Activated gamma-delta T cell (primary cell): ENCODE measurements at places on chromosomes 3 and 15.

DNA sequence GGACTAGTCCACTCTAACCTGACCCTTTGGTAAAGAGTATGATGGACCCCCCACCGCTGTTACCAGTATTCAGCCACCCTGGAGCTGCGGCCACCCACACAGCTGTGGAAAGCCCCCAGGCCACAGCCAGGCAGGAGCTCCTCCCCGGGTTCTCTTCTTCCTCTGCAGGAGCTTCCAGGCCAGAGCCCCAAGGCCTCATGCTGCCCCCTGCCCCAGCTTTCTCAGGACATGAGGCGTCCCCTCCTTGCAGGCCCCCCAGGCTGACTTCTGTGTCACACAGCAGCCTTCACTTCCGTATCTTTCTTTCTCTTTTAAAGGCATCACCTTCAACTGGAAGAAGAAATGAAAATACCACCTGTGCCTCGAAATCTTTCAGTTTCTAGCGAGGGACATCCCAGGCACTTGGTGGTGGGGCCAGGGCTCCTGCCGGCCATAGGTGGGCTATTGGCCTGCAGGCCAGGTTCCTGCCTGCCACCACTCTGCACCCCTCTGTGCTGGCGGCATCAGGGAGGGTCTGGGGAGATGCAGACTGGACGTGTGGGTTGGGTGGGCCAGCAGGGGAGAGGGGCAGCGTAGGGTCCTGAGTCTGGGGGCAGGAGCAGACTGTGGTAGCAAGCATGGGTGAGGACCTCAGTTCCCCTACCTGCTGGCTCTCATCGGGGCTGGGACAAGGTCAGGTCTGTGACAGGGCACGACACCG, 19.9 kb downstream of the KLF13 start:
- no peak for DNase-seq

DNA sequence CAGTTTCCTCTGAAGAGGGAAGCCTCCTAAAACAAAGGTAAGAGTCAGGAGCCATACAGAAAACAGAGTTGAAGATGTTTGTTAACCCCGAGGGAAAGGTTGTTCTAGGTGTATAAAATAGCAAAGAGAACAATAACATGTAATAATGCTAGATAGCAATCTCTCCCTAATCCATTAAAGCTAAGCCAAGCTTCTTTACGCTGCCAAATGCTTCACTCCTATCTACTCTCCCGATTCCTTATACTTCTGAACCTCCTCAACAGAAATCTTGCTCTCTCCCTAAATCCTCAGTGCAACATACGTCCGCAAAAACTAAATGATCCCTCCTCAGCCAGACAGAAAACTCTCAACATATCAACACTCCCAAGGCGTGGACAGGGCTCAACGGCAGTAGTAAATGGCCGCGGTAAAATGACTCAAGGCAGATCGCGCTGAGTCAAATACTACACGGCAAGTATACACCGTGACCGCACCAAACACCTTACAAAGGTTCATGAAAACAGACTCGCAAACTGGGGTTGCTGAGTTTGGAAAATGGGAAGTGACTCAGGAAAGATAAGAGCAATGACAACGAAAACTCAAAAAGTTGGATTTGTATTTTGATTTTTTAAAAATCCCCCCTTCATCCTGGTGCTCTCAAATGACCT, 682 bp downstream of the CLDND1 start:
- DNase-seq, result no peak

GRCh38 chr3:12866836-12867235, 25.5 kb upstream of the RPL32 start:
- DNase-seq, result no peak

DNA sequence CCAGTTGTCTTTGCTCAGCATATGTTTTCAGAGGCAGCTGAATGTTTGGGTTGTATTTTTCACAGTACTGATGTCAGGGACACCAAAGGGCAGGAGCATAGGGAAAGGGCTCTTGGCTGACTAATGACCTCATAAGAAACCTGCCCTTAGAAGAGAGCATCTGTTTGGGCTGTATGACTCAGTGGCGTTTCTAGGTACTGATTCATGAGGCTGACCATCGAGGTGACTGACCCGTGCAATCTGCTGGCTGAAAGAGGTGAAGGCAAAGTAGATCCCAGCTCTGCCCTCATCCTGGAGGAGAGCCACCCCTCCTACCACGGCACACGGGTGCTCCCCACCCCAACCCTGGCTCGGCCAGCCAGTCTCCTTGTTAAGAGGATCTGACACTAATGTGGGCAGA, 8.3 kb downstream of the LMCD1 start:
- DNase-seq, result no peak

DNA sequence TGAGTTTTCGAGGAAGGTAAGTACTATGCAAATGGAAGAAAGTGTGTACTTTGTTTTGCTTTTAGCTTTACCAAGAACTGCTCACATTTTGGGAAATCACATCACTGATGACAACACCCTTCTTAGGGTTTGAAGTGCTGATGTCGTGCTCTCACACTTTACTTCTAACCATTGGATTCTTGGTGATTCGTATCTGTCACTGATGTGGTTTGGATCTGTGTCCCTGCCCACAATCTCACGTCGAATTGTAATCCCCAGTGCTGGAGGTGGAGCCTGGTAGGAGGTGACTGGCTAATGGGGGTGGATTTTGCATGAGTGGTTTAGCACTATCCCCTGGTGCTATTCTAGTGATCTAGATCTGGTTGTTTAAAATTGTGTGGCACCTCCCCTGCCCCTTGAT, 75.4 kb upstream of the RGMA start:
- no peak for DNase-seq

DNA sequence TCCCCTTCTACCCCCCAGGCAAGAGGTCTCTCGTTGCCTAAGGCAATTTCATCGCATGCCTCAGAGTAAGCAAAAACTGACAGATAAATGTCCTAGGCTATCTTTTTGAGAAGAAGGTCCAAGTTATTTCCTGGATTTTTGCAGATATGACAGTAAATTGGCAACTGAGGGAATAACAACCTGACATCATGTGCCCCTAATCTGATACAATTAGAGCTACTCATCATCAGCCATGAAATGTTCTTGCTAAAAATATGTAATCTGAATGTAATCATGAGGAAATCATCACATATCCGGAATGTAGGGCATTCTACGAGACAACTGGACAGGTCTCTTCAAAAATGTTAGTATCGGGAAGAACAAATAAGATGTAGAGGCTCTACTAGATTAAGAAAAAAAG, 44.1 kb downstream of the TNIK start:
- no peak for DNase-seq

- DNase-seq, result no peak
Measured at GRCh38 chr3:48716508-48716981, 476 bp downstream of the IP6K2 start.

GRCh38 chr15:58705105-58705504, 44.4 kb downstream of the ADAM10 start:
- DNase-seq, result no peak

DNA sequence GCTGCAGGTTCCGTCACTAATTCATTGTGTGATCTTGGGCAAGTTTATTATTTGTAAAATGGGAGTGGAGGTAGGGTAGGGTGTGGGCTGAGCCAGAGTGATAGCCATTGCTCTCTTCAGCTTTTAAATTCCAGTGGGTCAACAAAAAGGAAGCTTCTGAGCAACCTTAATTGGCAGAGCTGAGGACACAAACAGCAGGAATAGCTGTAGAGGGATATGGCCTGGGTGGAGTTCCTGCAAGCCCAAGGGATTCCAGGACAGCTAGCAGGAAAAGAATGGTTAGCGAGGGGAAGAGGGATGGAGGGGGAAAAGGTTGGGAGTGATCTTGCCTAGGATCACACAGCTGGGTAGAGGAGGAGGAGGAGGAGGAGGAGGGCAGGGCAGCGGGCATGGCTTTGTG, 11.4 kb downstream of the CCK start:
- DNase-seq, result no peak

DNA sequence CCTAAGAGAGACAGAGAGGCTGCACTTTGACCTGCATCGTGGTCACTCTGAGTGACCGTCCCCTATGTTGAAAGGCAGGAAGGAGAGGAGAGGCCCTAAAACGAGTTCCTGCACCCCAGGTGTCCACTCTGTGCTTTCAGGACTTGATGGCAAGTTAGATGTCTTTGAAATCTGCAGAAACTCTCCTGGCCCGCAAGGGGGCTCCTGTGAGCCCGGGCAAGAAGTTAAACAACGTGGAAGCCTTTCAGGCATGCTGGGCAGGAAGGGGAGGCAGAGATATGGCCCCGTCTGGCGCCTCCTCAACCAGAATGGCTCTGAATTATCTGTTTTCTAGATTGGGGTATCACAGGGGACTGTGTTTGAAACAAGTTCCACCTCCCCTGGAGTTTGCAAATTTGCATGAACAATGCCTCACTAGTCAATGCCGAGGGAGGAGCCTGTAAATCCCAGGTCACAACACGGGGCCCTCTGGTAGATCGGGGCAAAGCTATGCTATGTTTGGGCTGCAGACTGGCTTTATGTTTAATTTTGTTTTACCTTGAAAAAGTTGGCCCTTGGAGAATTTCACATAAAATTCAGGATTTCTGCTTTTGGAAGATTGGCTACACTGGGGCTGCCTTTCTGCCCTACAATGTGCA, 9.8 kb downstream of the CTXND1 start:
- no peak for DNase-seq

GRCh38 chr3:149933858-149934257, 36.8 kb downstream of the PFN2 start:
- no peak for DNase-seq
